ENCODE measurements at places on chromosomes 16 and 17. TPM values are rescaled to one million over a fixed set of nuclear protein-coding genes. Genes with fewer than 3 reads are reported as not detected.

WNT9B gene
- 1.2 TPM for total RNA-seq

ACSM3 gene
- 99.4 TPM for total RNA-seq

KRTAP4-3 gene
- total RNA-seq = not detected

C16orf54 gene
- 0.97 TPM for total RNA-seq

CACNA1H gene
- total RNA-seq = 33.8 TPM

TBC1D3K gene
- not detected for total RNA-seq

ENKD1 gene
- total RNA-seq = 17.3 TPM

SLC16A3 gene
- 58.6 TPM for total RNA-seq

KRT9 gene
- total RNA-seq = not detected

ACE gene
- 27.2 TPM for total RNA-seq

NPIPB5 gene
- 169 TPM for total RNA-seq

SOCS1 gene
- 8.3 TPM for total RNA-seq

ZNF276 gene
- total RNA-seq = 35.0 TPM

GLYR1 gene
- total RNA-seq = 83.7 TPM

PRSS36 gene
- 3.0 TPM for total RNA-seq

WDR59 gene
- 130 TPM for total RNA-seq

TMEM114 gene
- not detected for total RNA-seq

NPIPB6 gene
- total RNA-seq = 0.28 TPM

CD300A gene
- 17.3 TPM for total RNA-seq

METTL23 gene
- 24.6 TPM for total RNA-seq

PLCD3 gene
- total RNA-seq = 228 TPM

SMIM22 gene
- total RNA-seq = not detected

DNAH2 gene
- total RNA-seq = 0.14 TPM

PRR15L gene
- not detected for total RNA-seq

CACNG3 gene
- not detected for total RNA-seq

DOC2A gene
- total RNA-seq = 3.5 TPM

HBA2 gene
- total RNA-seq = not detected

CPHXL2 gene
- not detected for total RNA-seq

KCNH6 gene
- not detected for total RNA-seq

CFAP119 gene
- total RNA-seq = 7.9 TPM

RGS11 gene
- total RNA-seq = 6.4 TPM

TNFAIP1 gene
- total RNA-seq = 35.8 TPM

SEZ6L2 gene
- total RNA-seq = 47.1 TPM

REXO5 gene
- 10.1 TPM for total RNA-seq

PTX4 gene
- total RNA-seq = not detected

CCL16 gene
- total RNA-seq = not detected

NOXO1 gene
- not detected for total RNA-seq

TSNAXIP1 gene
- total RNA-seq = 1.2 TPM

KRT35 gene
- total RNA-seq = not detected

CRK gene
- 56.7 TPM for total RNA-seq

IGFALS gene
- 0.11 TPM for total RNA-seq

ERN1 gene
- 133 TPM for total RNA-seq

ABCC6 gene
- total RNA-seq = 3.7 TPM

SMIM5 gene
- total RNA-seq = not detected

EVI2A gene
- 5.5 TPM for total RNA-seq

C1QTNF8 gene
- not detected for total RNA-seq

CACNG4 gene
- 2.4 TPM for total RNA-seq

TBX4 gene
- 0.14 TPM for total RNA-seq

TBC1D3E gene
- total RNA-seq = not detected

TPSD1 gene
- total RNA-seq = not detected

CD79B gene
- total RNA-seq = 1.8 TPM

GRB7 gene
- 0.41 TPM for total RNA-seq

SCARF1 gene
- 24.8 TPM for total RNA-seq

DRC3 gene
- 9.1 TPM for total RNA-seq

FOXN1 gene
- total RNA-seq = not detected

CCDC200 gene
- total RNA-seq = not detected

ESRP2 gene
- 1.7 TPM for total RNA-seq

HS3ST3B1 gene
- 2.4 TPM for total RNA-seq
